Endothelial cell of umbilical vein (primary cell): ENCODE measurements at places on chromosomes 4 and X. TPM values are rescaled to one million over a fixed set of nuclear protein-coding genes. Genes with fewer than 3 reads are reported as not detected.

Gene SPANXA1
- not detected in 2 replicates for total RNA-seq

Gene CLGN
- total RNA-seq = 0.60 and 1.00 TPM in 2 replicates

DNA sequence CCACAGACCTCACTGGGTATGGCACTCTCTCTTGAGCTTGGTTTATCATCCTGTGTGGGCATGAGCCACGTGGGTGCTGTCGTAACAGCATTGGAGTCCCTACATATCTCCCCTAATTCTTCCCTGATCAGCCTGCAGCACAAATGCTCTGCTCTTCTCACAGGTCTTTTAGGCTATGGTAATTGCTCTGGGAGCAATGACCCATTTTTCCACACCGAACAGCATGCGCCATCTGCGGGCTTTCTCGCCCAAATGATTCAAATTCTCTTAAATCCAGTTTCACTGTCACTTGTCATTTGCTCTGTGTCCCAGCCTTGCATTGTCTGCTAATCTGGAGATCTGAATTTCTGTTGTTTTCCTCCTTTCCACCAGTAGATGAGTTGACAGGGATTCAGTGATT, 48.9 kb upstream of the GATB start:
- DNase-seq = no peak

GRCh38 chr4:105808750-105809041, 86.6 kb upstream of the NPNT start:
- DNase-seq = no peak

Gene TCP11X2
- total RNA-seq = not detected in 2 replicates

Gene REPS2
- 2.6 and 4.9 TPM in 2 replicates for total RNA-seq
